ENCODE measurements at places on chromosomes 16 and 17.

GRCh38 chr16:2150418-2151187 lies 2.2 kb downstream of the RAB26 start:
- DNase-seq: peak; percentile 93

DNA sequence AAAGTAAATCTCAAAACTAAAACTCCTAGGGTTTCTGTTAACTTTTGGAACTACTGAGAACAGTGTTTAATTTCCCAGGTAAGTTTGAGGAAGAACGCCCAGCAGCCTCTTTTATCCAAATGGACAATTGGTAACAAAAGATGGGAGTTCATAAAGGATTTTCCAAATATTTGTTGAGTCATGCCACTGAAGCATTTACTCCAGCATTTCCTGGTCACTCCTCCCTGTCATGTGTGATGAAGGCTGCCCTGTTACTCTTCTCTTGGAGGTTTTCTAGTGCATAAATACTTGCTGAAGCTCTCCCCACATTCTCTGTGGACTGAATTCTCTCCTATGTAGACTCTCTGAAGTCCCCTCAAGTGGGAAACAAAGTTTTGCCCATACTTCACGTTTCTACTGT lies 16.5 kb downstream of the ZNF75A start:
- no peak for DNase-seq

GRCh38 chr16:68793401-68793857 lies 49.9 kb upstream of the TANGO6 start:
- no peak for DNase-seq

GRCh38 chr17:38742411-38743308 lies 5.5 kb downstream of the PCGF2 start:
- peak; percentile 79 for DNase-seq

GRCh38 chr16:66521951-66522771 lies 27.8 kb downstream of the TK2 start:
- DNase-seq: no peak

DNA sequence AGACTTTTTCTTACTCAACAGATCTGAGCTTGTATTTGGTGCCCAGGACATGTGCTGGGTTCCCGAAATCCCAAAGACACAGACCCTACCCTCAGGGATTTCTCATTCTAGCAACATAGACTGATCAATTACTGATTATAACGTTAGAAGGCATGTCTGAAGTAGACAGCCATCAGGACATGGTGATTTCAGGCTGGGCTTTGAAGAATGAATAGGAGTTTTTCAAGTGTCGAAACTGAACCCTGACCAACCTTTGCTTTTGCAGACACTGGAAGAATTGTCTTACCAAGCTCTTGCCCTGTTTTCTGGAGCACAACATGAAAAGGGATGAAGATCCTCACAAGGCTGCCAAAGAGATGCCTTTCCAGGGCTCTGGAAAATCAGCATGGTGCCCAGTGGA lies 40.0 kb upstream of the IL21R start:
- DNase-seq: no peak

DNA sequence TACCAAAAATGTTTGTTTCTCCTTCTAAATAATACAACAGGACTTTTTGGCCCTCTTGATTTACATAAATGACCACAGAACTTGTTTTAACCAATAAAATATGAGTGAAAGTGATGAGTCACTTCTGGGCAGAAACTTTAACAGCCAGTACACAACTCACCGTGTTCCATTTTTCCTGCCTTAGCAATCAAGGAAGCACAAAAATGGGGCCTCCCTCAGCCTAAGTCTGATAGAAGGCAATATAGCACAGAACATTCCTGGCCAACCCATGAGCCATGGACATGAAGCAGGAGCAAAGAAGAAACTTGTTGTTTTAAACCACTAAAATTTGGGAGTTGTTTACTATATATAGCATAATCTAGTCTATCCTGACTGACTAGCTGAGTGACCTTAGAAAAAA lies 61.1 kb upstream of the MTMR4 start:
- DNase-seq: no peak

- DNase-seq: peak; percentile 28
Observed at GRCh38 chr17:17401271-17401781, 75.5 kb upstream of the MED9 start.

DNA sequence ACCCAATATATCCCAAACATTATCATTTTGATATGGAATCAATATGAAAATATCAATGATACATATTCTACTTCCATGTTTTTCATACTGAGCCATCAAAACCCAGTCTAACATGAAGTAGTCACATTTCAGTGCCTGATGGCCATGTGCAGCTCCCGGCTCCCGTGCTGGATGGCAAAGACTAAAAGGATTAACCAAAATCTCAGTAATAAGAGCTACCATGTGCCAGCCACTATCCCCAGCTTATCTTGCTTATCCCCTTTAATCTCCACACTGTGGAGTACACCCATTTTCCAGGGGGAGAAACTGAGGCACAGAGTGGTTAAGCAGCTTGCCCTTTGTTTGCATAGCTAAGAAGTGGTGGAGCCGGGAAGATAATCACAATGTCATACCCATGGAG lies 9.2 kb downstream of the CD300LG start:
- DNase-seq: no peak
